ENCODE measurements at places on chromosomes 2 and 18. TPM values are rescaled to one million over a fixed set of nuclear protein-coding genes. Genes with fewer than 3 reads are reported as not detected.

Gene SLC4A3
- 3.1 TPM for polyA plus RNA-seq

Gene TMEM198
- 0.26 TPM for polyA plus RNA-seq

Gene INPP5D
- polyA plus RNA-seq: 0.53 TPM

Gene SPDYA
- polyA plus RNA-seq: 0.14 TPM

Gene PNPT1
- 48.4 TPM for polyA plus RNA-seq

DNA sequence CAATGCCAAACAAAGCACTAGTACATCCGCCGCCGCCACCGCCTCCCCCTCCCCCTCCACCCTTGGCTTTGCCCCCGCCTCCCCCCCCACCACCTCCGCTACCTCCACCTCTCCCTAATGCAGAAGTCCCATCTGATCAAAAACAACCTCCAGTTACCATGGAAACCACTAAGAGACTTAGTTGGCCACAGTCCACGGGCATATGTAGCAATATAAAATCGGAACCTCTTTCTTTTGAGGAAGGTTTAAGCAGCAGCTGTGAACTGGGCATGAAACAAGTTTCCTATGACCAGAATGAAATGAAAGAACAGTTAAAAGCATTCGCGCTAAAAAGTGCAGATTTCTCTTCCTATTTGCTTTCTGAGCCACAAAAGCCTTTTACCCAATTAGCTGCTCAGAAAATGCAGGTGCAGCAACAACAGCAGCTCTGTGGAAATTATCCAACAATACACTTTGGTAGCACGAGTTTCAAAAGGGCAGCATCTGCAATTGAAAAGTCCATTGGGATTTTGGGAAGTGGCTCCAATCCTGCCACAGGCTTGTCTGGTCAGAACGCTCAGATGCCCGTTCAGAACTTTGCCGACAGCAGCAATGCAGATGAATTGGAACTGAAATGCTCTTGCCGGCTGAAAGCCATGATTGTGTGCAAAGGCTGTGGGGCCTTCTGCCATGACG, 168.0 kb downstream of the ASXL3 start:
- DNase-seq: no peak

DNA sequence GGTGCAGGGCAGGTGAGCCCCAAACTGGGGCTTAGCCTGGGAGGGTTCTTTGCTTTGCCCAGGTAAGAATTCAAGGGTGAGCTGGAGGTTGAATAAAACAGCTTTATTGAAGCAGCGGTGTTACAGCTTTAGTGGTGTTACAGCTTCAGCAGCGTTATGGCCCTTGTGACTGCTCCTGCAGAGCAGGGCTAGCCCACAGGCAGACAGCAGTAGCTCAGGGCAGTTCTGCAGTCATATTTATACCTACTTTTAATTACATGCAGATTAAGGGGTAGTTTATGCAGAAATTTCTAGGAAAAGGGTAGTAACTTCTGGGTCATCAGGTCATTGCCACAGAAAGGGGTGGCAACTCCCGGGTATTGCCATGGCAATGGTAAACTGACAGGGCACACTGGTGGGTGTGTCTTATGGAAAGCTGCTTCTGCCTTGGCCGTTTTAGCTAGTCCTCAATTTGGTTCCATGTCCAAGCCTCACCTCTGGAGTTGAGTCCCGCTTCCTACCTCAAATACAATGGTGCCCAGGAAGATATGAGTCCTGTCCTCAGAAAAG, 78.2 kb downstream of the THNSL2 start:
- no peak for DNase-seq

GRCh38 chr18:73691118-73691517, 456.5 kb downstream of the FBXO15 start:
- peak; percentile 2 for DNase-seq

DNA sequence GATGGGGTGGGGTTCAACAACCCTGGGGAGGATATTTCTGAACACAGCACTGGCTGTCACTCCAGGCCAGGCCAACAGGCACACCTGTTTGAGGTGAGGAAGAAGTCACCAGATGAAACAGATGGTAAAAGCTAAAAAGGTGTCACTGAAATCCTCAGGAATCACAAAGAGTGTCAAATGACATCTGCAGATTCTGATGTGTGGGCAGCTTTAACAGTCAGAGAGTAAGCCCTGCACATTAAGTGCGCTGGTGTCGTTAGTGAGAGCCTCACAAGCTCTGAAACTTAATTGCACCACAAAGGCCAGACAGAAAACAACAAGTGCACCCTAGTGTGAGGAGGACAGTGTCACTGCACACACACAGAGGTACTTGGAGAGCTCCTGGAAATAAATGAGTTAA, 13.6 kb downstream of the FLACC1 start:
- DNase-seq: no peak

- no peak for DNase-seq
Measured at GRCh38 chr2:71552356-71552755, 99.0 kb downstream of the DYSF start.

DNA sequence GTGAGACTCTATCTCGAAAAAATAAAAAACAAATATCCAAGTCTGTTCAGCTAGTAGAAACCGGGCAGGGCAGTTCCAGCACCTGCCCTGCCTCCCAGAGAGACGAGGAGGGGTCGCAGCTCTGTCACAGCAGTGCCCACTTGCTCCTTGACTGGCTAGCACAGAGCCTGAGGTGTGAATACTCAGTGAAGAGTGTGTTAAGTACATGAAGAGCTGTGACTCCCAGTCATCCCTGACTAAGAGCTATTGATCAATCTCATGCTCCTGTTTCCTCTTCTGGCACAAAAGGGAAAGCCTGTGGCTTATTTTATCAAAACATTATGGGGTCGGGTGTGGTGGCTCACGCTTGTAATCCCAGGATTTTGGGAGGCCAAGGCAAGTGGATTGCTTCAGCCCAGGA, 83.0 kb upstream of the FZD7 start:
- DNase-seq: no peak

DNA sequence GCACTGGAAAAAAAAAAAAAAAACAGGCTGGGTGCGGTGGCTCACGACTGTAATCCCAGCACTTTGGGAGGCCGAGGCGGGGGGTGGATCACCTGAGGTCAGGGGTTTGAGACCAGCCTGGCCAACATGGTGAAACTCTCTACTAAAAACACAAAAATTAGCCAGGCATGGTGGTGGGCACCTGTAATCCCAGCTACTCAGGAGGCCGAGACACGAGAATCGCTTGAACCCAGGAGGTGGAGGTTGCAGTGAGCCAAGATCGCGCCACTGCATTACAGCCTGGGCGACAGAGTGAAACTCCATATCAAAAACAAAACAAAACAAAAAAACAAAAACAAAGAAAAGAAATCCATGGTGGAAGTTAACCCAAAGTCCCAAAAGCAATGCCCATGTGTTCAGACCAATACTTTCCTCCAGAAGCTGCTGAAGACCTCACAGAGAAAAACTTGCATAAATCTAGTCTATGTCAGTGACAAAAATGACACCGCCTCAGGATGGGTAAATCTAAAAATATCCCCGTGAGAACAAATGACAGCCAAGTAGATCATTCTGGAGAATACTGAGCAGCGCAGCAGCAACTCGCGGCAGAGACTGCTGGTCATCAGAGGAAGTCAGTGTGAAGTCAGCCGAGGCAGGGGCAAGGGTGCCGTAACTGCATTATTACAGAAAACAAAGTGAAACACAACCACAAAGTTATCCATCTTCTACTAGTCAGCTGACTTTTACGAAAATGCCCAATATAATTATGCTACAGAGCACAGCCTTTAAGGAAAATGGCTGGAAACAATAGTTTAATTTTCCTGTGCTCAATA, 41.0 kb downstream of the LPIN2 start:
- no peak for DNase-seq

DNA sequence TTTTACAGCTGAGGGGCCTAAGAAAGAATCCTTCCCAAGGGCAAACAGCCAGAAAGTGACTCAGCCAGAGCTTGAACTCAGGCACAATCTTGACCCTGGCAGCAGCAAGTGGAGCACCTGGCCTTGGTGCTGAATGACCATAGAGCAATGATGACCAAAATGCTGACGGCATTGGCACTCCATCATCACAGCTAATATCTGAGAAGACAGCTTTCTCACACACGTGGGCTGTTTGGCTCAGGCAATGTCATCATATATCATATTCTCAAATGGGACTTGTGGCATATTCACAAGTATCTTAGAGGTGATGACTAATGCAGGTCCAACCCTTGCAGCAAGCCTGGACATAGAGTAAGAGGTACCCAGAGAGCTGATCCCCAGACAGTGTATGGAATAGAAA, 443.9 kb upstream of the MYT1L start:
- no peak for DNase-seq

DNA sequence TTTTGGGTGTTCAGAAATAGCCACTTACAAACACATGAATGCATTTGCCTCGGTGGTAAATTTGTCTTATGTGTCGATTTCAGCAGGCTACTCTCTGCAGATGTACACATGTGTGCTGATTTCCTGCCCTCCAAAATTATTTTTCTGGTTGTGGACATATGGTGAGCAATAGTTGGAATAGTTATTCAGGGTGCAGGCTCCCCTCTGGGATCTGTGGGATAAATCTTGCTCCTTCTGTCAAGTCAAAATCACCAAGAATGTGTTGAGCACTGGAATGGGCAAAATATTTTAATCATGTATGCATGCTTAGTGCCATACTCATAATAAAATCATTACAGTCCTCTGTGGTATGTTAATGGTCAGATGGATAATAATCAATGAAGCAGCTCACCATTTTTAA, 684.5 kb downstream of the BCL11A start:
- DNase-seq: no peak

DNA sequence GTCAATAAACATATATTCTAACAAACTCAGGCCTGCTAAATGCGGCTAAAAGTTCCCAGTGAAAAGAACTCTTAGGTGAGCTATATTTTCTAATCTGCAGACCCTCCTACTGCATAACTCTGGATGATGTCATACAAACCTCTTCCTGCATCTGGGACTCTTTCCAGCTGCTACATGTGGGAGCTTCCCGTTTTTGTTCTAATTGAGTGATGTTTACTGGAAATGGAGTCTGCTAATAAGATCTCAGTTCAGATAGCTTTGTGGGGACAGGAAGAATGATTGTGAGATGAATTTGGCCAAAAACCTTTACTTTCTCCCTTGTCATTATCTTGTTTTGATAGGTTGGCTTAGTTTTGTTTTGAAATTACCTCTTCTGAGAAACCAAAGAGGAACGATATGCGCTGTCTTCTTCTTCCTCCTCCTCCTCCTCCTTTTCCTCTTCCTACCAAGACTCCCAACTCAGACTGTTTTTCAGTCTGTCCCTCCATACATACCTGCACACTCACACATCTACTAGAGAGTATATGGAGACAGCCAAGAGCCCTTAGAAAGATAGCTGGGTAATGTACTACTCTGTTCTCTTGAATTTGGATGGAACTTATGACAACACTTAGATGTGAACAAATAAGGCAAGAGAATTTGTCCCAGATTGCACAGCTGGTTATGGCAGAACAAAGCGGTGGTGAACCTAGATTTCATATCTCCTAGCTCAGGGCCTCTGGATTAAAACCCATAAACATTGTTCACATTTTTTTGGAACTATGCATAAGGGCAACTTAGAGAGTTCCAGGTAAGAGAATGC, 39.8 kb upstream of the AAK1 start:
- DNase-seq: peak; percentile 30

DNA sequence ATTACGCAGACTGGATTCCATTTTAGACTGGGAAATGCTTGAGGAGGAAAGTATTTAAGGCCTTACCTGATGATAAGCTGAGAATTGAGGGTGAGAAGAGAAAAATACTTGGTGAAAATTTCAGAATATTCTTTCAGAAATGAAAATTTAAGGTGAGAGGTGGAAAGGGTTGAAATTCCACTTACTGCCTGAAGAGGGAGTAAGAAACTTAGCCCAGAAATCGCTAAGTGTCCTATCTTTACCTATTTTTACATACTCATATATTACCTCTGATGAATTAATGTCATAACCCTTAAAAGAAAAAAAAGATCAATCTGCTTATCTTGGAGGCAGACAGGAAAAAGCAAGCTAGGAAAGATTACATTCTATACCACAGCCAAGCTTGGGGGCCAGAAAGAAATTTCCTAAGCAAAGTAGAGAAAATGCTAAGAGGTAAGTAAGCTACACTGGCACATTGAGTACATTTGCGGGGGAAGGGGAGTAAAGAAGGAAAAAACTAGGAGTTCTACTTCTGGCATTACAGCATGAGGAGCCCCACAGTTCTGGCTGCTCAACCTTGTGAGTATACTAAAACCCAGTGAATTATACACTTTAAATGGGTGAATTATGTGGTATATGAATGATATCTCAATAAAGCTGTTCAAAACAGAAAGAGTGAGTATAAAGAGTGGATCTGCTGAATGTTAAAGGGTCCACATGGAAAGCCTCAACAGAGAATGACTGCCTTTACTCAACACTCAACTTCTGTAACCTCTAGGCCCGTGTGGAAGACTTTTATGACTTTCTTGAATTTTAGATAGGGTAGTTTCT, 33.8 kb downstream of the SMC6 start:
- DNase-seq: peak; percentile 16
